Fibroblast of the conjunctiva (primary cell): ENCODE measurements at places on chromosomes 7 and 10.

- DNase-seq, result no peak
Measured at GRCh38 chr7:121761399-121761798, 111.6 kb upstream of the PTPRZ1 start.

DNA sequence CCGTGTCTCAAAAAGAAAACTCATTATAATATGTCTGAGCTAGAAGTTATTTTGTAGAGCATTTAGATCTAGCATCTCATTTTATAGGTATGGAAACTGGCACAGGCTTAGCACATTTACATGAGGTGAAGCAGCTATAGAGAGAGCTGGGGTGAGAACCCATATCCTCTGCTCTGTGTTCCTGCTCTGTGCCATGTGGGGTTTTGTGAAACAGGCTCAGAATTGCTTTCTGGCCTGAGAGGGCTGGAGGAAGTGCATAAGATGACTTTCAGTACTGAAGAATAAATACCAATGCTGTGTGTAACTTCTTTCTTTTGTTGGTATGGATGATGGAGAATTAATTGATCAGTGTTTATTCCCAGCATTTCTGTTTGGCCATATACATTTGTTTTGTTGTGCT, 159.1 kb downstream of the LRRC4 start:
- DNase-seq, result no peak

- DNase-seq, result no peak
Measured at GRCh38 chr7:73702226-73702625, 17.2 kb downstream of the STX1A start.

DNA sequence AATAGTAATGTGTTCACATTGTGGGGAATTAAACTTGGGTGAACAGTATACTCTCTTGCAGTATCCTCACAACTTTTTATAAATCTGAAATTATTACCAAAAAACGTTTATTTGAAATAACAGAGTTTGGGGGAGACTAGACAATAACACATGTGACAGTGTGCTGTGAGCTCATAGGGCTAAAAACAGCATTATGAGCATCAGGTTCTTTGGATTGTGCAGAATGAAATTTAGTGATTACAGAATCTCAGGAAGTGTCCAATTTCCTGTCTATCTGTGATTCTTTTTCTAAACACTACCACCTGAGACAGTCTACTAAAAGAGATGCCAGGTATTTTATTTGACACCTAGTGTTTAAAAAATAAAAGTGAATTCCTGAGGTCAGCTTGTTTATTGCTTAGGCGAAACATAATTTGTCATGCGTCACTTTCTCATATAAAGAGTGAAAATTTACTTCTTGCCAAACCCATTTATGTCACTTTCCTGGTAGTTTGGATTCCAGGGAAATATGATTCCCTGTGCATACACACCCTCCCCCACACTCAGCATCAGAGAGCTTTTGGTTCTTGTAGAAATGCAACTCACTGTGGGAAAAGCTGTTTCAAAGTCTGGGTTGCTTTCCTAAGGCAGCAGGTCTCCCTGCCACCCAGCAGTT, 71.2 kb downstream of the AOAH start:
- DNase-seq, result no peak

GRCh38 chr10:43386981-43387677, 15.7 kb downstream of the FXYD4 start:
- no peak for DNase-seq

- DNase-seq, result no peak
Measured at GRCh38 chr7:150621376-150621775, 10.8 kb downstream of the GIMAP6 start.

DNA sequence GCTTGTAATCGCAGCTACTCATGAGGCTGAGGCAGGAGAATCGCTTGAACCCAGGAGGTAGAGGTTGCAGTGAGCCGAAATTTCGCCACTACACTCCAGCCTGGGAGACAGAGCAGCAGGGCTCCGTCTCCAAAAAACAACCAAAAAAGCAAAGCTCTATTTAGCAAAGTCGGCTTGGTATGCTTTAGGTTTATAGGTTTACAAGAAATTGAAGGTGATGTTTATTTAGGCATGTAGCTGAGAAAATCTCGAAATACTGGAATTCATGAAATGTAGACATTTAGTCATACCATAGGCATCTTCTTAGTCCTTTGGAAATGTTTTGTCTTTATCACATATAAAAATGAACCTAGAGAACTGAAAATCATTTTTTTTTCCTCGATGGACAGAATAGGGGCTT, 453.8 kb upstream of the ANKRD30A start:
- DNase-seq, result no peak
